Thoracic aorta (tissue), 2 donors: ENCODE measurements at places on chromosomes 6 and 20.

GRCh38 chr6:15585760-15586214 lies 77.0 kb downstream of the DTNBP1 start:
- H3K4me1 ChIP-seq = no peaks in the 10 kb centered on the region
- no peak overlapping the region for H3K4me3 ChIP-seq
- no peak overlapping the region for H3K27ac ChIP-seq
- H3K27me3 ChIP-seq = no peaks in the 10 kb centered on the region
- no peaks in the 10 kb centered on the region for H3K36me3 ChIP-seq

DNA sequence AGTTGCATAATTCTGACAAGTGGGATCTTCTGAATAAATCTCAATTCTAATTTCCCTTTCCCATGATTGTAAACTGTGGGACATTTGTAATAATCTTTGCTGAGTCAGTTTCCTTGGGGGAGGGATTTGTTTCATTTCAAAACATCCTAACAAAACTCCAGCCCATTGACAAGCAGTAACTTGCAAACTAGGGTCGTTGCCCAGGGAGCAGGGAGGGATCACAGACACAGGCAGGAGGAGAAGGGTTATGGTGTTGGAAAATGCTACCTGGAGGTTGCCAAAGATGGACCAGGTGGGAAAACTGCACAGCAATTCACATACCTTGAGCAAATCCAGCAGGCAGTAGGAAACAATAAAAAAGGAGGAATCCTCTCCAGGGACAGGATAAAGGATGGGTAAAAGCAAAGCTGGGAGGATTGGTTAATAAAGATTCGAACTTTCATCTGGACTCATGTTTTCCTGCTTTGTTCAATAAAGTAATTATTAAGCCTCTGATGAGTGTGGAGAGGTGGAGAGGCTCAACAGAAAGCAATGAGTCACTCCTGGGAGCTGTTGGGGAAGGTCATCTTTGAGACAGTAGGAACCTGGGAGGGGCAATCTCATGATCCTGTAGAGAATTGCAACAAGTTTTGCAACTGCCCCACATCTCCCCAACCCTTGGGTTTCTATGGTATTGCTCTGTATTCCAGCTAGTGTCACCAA lies 87.3 kb upstream of the AKIRIN2 start:
- no peak overlapping the region for H3K27ac ChIP-seq
- H3K4me3 ChIP-seq = no peak overlapping the region
- no peak for DNase-seq
- no peaks in the 10 kb centered on the region for H3K36me3 ChIP-seq
- H3K27me3 ChIP-seq = no peaks in the 10 kb centered on the region

- H3K27me3 ChIP-seq = no peaks in the 10 kb centered on the region
- DNase-seq = no peak
- H3K36me3 ChIP-seq = no peaks in the 10 kb centered on the region
- no peaks in the 10 kb centered on the region for H3K4me1 ChIP-seq
These were observed 109.4 kb downstream of the ATXN1 start for GRCh38 chr6:16651871-16652270.

- DNase-seq = no peak
- H3K4me1 ChIP-seq = peaks cover 20% of the 10 kb centered on the region
These were observed 60.9 kb downstream of the RPRD1B start for GRCh38 chr20:38094373-38094891.

- H3K27me3 ChIP-seq = no peaks in the 10 kb centered on the region
- no peak for DNase-seq
- H3K36me3 ChIP-seq = no peaks in the 10 kb centered on the region
- H3K27ac ChIP-seq = no peak overlapping the region
- H3K4me1 ChIP-seq = peaks cover 2% of the 10 kb centered on the region
- H3K4me3 ChIP-seq = no peak overlapping the region
These were observed 300.2 kb downstream of the SOX4 start for GRCh38 chr6:21893793-21894192.

GRCh38 chr20:3134151-3134550 lies 25.5 kb downstream of the FASTKD5 start:
- H3K27me3 ChIP-seq = no peaks in the 10 kb centered on the region
- DNase-seq = no peak
- no peaks in the 10 kb centered on the region for H3K36me3 ChIP-seq
- H3K27ac ChIP-seq = no peak overlapping the region
- H3K4me3 ChIP-seq = no peak overlapping the region

DNA sequence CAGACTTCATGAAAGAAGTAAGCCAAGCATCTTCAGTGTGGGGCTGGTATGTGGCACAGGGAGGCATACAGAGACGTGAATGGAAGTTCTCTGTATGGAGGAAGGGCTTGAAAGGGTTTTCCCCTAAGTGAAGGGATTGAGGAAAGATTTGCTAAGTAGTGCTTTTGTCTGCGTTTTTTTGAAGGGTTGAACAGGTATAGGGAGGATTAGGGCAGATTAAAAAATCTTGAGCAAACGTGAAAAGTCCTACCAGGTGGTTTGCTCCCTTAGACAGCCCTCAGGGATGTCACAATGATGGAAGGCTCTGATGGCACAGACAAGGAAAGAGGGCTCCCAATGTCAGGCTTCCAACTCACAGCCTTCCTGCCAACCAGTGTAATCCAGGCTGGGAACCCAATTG lies 181.7 kb upstream of the TAB2 start:
- no peak overlapping the region for H3K4me3 ChIP-seq
- H3K36me3 ChIP-seq = no peaks in the 10 kb centered on the region
- H3K4me1 ChIP-seq = no peaks in the 10 kb centered on the region
- no peak overlapping the region for H3K27ac ChIP-seq

DNA sequence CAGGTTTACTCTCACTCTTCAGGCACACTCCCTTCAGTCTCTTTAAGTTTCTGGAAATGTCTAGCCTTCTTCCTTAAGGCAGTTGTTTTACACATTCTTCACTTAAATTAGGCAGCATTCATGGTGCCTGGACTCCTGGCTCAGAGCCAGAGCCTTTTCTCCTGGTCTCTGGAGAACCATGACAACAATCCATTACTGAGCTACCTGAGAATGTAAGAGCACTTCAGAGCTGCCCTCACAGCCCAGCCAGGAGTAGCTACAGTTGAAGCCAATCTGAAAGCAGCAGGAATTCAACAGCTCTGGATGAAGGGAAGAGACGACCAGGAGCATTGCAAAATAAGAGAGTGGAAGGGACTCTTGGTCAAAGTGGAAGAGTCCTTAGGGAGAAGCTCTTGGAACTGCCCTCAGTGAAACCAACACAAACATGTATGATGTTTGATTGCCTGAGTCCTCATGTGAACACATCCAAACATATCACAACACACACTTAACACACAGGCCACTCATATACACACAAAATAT lies 416.8 kb upstream of the SPTLC3 start:
- H3K4me1 ChIP-seq = no peaks in the 10 kb centered on the region
- no peaks in the 10 kb centered on the region for H3K27me3 ChIP-seq
- H3K27ac ChIP-seq = no peak overlapping the region
